ENCODE measurements at places on chromosomes 16 and 17.

DNA sequence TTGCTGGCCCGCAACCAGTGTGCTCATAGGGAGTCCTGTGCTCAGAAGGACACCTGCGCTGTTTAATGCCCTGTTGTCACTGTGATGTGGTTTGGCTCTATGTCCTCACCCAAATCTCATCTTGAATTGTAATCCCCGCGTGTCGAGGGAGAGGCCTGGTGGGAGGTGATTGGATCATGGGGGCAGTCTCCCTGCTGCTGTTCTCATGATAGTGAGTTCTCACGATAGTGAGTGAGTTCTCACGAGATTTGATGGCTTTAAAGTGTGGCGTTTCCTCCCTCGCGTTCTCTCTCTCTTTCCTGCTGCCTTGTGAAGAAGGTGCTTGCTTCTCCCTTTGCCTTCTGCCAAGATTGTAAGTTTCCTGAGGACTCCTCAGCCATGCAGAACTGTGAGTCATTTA, 66.8 kb downstream of the AKAP1 start:
- no peak for DNase-seq

DNA sequence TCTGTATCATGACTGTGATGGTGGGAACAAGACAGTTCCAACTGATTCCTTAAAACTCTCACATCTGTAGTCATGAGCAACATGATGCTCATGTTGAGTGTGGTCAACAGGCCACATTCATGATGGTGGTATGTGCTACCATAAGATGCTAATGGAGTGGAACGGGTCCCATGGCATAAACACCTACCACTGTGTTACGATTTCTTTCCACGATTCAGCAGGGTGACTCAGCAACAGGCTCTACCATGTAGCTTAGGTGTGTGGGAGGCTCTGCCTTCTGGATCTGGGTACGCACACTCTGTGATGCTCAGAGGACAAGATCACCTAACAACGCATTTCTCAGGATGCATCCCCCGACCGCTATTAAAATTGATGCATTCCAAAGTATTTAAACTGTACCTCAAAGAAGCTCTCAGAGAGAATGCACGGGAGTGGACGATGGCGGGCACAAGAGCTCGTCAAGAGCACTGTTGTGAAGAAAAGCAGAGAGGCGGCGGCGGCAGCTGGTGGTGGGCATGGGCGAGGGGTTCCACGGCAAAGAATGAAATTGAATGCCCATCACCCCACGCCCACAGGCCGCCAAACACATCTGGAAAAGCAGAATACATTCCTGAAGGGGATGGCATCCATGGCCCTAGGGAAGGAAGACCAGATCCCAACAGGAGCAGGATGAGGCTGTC, 133.3 kb downstream of the ZNF778 start:
- no peak for DNase-seq

GRCh38 chr17:43574348-43574747, 28.2 kb upstream of the ETV4 start:
- DNase-seq, result no peak

- peak; percentile 82 for DNase-seq
These were observed at the start of gene TUBG2 for GRCh38 chr17:42659079-42659931. TSS of gene TUBG2 (plus strand) at chr17:42659284. CDS start at chr17:42659504, 220 bp downstream.

GRCh38 chr17:2986925-2987324, 76.5 kb downstream of the OR1D5 start:
- DNase-seq, result no peak

DNA sequence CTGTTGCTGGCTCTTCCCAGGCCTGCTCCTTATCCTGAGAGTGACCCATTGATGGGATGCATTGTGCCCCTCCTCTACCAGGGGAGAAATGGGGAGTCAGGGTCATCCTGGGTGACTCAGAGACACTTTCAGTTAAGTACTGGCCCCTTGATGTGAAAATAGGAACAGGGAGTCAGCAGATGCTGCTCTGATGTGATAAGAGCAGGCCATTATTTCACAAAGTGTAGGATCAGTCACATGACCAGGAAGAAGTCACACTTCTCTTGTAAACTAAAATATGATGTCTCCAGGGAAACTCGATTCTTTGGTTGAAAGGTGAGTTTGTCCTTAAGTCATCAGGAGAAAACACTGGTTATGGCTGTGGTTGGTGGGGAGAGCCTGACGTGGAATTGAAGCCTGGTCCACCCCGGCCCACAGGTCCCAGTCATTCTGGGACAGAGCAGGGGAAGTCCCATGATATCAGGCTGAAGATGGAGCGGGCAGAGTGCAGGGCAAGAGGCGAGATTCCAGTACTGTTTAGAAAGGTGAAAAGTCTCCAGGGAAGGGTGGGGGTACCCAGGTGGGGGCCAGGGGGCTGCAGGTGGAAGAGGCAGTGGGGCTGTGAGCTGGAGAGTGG, 88.6 kb upstream of the NLRP1 start:
- DNase-seq, result no peak

DNA sequence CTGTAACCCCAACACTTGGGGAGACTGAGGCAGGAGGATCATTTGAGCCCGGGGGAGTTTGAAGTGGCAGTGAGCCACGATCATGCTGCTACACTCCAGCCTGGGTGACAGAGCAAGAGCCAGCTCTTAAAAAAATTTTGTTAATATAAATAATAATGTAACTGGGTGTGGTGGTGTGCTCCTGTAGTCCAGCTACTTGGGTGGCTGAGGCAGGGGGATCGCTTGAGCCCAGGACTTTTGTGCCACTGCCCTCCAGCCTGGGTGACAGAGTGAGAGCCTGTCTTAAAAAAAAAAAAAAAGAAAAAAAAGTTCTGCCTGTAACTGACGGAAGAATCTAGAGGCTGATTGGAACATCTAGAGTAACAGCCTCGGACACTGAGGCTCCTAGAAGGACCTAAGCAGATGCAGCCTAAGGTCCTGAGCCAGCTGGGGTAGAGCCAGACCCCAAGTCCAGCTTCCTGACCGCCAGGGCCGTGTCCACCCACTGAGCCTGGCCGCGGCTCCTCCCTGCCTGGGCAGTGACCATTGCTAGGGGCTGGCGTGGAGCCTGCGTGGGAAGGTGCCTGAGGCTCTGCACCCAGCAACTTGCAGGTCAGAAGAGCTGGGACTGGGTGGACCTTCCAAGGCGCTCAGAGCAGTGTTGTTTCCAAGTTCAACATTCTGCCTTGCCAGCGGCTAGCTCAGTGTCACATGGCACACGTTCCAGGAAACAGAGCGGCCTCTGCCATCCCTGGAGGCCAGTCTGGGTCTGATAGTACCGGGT, 209.4 kb upstream of the CIBAR2 start:
- DNase-seq, result no peak

- no peak for DNase-seq
These were observed 23.1 kb downstream of the DEF8 start for GRCh38 chr16:89971495-89972243.

DNA sequence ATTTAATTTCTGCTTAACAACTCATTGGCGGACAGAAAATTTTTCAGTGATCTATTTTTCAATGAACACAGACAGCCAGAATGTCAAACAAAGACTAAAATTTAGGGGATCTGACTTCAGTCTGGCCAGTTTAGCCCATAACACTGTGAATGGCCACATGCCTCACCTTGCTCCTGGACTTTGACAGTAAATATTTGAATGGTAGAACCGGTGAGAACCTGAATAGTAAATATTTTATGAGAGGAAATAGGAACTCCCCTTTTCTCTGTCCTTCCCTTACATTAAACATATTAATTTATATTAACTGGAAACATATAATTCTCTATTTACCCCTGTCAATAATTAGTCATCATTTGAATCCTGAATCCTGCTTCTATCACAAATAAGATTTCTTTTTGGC, 942.1 kb downstream of the KCNJ2 start:
- DNase-seq, result no peak

DNA sequence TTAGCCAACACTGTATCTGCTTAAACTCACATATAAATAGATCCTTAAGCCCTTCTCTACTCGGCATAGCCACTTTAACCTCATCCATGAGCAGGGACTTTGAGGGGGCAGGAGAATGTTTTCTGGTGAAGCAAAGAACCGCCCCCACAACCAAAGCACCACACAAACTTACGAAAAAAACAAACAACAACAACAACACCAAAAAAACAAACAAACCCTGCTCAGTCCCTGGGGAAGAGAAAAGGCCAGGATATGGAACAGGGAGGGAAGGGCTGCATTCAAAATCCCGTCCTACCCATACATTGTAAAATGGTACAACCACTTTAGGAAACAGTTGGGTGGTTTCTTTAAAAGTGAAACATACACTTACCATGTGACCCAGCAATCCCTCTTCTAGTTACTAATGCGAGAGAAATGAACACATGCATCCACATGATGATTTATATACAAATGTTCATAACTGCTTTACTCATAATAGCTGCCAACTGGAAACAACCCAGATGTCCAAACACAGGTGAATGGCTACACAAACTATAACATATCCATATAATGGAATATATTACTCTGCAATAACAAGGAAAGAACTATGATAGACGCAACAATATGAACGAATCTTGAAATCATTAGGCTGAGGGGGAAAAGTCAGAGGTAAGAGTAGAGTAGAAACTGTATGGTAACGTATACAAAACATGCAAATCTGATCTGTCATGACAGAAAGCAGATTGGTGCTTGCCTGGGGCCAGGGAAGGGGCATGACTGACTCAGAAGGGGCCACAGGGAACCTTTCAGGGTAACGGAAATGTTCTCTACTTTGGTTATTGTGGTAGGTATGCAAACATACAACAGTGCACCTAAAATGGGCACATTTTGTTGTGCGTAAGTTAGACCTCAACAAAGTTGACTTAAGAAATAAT, 37.7 kb upstream of the TOB1 start:
- no peak for DNase-seq

GRCh38 chr16:30521873-30522641, 4.3 kb downstream of the ZNF768 start:
- no peak for DNase-seq

DNA sequence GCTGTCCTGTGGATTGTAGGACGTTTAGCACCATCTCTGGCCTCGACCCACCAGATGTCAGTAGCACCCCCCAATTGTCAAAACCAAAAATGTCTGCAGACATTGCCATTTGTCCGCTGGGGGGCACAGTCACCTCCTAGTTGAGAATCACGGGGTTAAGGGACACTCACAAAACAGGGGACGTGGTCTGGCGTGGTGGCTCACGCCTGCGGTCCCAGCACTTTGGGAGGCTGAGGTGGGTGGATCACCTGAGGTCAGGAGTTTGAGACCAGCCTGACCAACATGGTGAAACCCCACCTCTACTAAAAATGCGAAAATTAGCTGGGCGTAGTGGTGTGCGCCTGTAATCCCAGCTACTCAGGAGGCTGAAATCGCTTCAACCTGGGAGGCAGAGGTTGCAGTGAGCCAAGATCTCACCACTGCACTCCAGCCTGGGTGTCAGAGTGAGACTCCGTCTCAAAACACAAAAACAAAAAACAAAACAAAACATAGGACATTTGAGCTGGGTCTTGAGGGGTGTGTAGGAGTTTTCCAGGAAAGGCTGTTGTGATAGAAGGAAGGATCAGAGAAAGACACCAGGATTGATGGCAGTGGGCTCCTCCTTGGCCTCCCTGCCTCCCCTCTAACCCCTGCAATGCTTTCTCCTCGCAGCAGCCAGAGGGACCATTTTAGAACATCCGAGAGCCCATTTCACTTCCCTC, 171.8 kb upstream of the GSE1 start:
- no peak for DNase-seq

Measured in CD8-positive, alpha-beta memory T cell (primary cell).